NCI-H1436 treated with DMSO at 0.1 percent for 48 hours (cell line): ENCODE measurements at places on chromosomes 1 and 21.

GRCh38 chr1:193311226-193311948 is 125.0 kb upstream of the B3GALT2 start:
- DNase-seq = no peak

- DNase-seq = no peak
Measured at GRCh38 chr1:64403331-64403730, 66.6 kb upstream of the CACHD1 start.

GRCh38 chr1:7236844-7237515 is 451.7 kb downstream of the CAMTA1 start:
- DNase-seq = no peak

DNA sequence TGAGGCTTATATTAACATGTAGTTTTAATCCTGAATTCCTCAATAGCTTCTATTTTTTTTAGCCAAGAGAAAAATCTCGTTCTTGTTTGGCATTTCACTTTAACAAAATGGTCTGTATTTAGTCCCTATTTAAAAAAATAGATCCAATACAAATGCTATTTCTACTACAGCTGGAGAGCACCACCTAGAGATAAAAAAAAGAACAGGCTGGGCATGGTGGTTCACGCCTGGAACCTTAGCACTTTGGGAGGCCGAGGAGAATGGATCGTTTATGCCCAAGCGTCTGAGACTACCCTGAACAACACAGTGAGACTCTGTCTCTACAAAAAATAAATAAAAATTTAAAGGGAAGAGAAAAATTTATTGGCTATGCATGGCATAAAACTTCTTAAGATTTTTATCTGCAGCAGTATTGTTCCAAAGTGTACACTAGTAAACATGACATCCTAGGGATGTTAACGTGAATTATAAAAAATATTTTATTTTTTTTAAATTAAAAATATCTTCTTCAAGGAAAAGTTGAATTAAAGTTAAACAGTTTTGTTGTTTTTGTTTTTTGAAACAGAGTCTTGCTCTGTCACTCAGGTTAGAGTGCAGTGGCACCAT is 4.4 kb downstream of the ST7L start:
- DNase-seq = no peak

- DNase-seq = no peak
Measured at GRCh38 chr21:46603228-46603627, 1.7 kb downstream of the S100B start.

DNA sequence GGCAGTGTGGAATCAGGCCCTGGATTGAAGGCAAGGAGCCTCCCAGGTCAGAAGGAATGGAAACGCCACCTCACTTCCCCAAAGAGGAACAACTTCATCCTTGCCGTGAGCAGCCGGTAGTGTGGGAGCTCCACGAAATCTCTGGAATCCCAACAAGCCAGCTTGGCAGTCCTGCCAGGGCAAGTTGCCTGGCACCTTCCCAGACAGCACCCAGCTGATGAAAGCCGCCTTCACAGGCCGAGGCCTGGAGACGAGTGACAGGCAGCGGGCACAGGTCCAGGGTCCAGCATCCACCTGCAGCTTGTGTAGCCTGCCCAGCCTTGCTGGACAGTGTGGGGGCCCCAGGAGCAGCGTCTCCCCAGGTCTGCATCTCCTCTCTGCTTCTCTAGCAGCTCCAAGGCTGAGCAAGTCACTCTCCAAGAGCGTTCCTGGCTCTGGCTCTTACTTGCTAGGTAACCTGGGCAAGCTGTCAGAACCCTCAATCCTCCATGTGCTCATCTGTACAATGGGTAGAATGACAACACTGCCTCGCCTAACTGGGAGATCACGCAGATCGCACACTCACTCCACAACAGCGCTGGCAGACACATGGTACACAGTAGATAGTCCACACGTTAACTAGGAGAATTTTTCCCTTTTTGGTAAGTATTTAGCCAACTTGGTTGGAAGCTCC is 43.0 kb downstream of the ACOT7 start:
- DNase-seq = no peak
